ENCODE measurements at places on chromosomes 4 and X.
A peak's percentile ranks its signal among the peaks of the same experiment; 100 is the strongest.

DNA sequence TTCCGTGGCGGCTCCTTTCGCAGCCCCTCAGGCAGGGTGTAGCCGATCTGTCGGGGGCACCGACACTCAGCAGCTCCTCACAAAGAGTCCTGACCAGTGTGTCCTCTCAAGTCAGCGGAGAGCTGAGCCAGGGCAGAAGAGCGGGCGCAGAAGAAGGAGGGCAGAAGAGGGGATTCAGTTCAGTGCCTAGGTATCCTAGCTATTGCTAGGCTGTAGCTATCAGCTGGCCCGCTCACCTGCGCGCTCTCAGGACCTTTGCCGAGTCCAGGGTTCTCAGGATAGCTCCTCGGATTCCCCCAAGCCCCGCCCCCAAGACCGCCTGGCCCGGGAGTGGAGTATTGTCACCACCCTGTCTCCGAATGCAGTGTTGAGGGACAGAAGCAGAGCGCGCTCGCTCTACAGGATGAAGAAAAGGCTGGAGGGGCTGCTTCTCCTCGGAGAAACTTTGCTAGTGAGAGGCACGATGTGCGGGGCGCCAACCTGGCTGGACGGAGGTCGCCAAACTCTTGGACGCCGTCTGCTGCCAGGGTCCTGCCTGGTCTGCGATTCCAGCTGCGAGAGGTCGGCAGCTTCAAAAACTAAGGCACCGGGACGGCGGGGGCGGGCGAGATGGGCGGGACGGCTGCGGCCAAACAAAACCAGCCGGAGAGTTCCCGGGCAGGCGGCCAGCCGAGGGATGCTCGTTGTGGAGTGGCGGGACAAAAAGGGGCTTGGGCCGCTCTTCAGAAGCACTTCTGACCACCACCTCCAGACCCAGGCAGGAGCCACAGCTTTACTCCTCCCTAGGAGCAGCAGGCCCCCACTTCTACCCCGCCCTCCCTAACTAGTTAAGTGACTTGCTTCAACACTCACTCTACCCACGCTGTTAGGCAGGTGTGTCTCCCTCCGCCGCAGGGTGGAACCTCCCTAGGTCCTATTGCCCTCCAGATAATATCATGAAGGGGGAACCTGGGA, at the start of gene XKRX:
Gene XKRX, minus strand, starts transcription at position 258 of the 954 bp plus-strand sequence. CDS start 613 bp downstream, outside the sequence.
- peak; percentile 35 for DNase-seq

DNA sequence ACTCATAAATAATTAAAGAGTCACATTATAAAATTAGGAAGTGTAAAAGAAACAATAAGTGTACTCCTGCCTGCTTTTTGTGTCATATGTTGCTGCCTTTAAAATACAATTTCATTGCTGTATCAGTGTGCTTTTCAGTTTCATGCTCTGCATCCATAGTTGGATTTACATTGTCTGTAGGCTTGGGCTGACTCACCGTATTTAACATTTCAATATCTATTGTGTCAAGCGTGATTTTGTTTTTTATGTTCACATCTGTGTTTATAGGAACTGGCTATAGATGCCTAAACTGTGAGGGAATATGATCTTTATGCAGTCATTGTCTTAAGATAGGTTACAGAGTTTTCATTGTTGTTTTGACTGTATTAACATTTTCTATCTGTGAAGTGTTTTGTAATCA, 18.1 kb downstream of the CCSER1 start:
- no peak for DNase-seq

- DNase-seq, result no peak
Observed at GRCh38 chr4:6742989-6743388, 27.0 kb downstream of the BLOC1S4 start.

- DNase-seq, result no peak
Observed at GRCh38 chr4:142686081-142686480, 160.0 kb downstream of the INPP4B start.

DNA sequence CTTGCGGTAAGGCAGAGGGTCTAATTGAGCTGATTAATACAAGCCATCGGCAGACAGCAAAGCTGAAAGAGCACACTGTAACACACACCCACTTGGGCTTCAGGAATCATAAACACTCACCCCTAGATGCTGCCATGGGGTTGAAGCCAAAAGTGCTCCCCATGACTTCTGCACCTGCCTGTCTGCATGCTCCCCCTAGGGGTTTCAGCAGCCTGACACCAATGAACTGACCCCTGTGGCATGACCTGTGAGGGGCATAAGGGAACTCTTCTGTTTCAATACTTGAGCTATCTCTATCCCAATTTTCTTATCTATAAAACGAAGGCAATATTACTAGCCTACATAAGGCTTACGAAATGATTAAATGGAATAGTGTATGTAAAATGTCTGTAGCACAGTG, 23.0 kb upstream of the IL13RA2 start:
- DNase-seq, result no peak

DNA sequence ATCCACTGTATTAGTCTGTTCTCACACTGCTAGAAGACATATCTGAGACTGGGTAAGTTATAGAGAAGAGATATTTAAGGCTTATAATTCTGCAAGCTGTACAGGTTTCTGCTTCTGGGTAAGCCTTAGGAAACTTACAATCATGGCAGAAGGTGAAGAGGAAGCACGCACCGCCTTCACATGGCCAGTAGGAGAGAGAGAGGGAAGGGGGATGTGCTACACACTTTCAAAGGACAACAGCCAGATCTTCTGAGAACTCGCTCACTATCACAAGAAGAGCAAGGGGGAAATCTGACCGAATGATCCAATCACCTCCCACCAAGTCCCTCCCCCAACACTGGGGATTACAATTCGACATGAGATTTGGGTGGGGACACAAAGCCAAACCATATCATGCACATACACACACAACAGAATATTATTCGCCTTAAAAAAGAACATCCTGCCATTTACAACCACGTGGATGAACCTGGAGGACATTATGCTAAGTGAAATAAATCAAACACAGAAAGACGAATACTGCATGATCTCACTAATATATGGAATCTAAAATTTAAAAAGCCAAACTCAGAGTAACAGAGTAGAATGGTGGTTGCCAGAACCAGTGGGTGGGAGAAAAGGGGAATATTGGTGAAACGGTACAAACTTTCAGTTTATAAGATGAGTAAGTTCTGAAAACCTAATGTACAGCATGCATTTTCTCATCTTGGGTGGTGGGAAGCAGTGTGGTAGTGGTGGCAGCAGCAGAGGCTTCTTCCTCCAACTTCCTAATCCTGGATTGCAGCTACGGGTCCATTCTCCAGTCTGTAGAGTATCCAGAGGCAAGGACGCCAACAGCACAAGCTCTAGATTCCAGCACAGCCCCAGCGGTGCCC, 12.8 kb downstream of the FRYL start:
- DNase-seq, result no peak

DNA sequence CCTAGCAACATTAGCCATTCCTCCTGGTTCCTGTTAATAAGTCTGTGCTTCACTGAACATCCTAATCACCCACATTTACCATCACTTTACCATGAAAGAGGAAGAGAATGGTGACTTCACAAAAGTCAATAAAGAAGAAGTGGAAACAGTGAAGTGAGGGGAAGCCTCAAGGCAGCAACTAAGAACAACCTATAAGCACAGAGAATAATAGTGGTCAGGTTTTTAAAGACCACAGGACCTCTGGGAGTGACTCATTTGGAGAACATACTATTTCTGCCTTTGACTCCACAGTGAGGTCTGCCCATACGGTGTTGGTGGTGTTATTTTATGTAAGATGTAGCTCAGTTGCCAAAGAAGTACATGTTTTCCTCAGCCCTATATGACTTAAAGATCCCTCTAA, 86.0 kb upstream of the TET2 start:
- no peak for DNase-seq

DNA sequence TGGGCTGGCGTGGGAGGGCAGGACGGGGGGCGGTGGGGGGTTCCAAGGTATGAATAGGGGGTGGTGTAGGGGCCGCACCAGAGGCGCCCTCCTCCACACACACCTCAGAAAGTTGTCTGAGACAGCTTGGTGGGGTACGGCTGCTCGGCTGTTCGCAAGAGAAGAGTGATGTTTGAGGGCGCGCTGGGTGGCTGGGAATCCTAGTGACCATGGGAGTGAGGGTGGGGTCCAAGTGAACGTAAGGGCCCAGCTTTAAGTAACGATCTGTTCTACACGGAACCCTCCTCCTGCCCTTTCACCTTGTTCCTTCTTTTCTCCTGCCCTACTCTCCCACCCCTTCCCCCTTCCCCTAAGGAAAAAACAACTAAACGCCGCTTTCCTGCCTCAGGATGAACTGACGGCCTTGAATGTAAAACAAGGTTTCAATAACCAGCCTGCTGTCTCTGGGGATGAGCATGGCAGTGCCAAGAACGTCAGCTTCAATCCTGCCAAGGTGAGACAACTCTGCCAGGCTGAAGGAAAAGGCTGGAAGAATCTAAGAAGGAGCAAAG, 664 bp downstream of the MED12 start:
- DNase-seq, result no peak

- DNase-seq, result no peak
Observed at GRCh38 chr4:26723216-26723615, 137.4 kb upstream of the STIM2 start.

All from HCT116 (cell line).